ENCODE measurements at places on chromosomes 12 and 14.

DNA sequence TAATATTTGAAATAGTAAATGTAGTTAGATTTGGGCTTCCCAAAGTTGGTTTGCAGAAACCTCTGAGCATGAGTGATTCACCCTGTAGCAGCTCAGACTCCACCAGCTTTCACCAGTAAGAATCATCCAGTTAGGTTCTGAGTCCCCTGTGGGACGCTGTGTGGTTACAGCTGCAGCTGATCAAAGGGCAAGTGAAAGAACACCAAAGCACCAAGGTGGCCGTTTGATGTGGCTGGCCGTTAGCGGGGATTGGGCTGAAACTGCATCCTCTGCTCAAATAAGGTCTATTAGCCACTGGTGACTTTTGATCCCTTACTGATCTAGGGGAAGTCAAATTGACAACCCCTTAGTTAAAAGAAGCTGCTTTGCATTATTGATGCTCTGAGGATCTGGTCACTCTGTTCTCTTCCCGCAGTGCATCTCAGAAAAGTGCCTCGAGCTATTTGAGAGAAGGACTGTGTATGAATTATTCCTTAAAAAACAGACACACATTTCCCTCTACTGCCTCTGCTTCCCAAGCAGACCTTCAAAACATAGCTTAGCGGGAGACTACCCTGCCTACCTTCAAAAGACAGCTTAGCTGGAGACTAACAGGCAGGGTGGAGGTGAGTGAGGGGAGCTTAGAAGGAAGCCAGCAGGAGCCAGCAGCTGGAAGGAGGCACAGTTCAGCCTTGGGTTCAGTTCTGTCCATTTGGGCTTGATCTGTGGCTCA is 3.7 kb downstream of the ABHD12B start:
- no peak for DNase-seq

DNA sequence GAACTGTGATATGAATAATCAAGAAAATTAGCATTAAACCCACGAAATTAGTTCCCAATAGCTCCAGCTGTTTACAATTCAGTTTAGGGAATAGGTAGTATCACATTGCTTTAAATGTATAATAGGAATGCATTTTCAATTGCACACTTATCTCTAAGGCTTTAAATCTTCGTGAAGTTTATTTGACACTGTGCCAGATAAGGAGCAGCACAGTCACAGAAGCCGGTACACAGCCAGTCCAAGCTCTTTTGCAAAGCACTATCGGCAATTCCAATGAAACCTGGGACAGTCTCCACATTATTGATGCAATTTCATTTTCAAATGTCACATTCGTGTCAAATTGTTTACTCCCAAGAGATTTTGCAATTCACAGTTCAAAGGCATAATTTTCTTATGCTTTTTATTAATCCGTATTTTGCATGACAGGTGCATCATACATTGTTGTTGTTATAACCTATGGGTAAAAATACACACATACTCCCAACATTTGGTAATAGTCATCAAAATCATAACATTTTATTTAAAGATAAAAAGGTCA is 602.8 kb downstream of the RPS29 start:
- DNase-seq: no peak

- peak; percentile 41 for DNase-seq
Measured at GRCh38 chr12:26274441-26275312, 79.3 kb downstream of the SSPN start.

- DNase-seq: no peak
Measured at GRCh38 chr14:50061664-50062437, 54.5 kb downstream of the VCPKMT start.

- no peak for DNase-seq
Measured at GRCh38 chr12:72139411-72139810, 132.8 kb upstream of the TRHDE start.

- no peak for DNase-seq
Measured at GRCh38 chr14:93035585-93035916, 80.2 kb downstream of the ITPK1 start.

GRCh38 chr12:108298761-108299275 is 40.3 kb downstream of the CMKLR1 start:
- no peak for DNase-seq

DNA sequence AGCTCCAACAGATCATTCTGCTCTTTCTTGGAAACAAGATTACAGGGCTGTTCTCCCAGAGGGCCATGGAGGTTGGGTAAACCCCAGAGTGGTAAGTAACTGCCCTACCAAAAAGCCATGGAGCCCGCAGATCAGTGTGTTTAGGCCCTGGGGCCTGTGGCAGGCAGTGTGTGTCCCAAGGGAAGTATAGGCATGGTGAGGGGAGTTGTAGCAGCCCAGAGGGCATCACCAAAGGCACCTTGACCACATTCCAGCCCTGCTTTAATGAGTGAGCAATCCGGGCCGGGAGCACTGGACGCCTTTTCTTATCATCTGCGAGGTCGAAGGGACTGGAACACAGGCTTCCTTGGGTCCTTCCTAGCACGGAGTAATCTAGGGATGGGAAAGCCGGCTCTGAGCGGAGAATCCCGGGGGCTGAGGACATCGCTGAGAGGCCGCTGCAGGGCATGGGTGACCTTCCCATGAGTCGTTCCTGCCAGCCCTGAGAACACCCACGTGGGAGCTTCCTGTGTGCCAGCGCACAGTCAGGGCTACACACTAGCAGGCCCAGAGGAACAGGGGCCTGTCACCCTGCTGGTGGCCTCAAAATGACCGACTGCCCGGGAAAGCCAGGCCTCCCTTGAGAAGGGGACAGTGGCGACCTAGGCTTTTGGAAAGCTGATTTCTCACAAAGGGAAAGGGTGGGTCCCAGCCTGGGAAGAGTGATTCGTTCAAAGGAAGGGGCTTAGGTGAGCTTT is 91.3 kb downstream of the NINJ2 start:
- DNase-seq: no peak

DNA sequence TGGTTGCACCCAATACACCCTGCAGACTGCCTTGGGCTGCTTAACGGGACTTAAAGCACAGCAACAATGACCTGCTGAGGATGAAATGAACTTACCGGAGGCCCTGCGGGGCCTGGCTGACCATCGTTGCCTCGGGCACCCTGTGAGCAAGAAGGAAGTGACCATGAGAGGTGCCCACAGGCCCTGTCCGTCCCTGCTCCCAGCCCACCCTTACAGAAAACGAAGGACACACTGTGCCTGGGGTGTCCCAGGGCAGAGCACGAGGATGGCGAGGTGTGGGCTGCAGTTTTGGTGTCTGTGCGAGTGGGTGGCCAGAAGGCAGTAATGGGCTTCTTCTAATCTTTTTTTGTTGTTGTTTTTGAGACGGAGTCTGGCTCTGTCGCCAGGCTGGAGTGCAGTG is 14.6 kb downstream of the COL2A1 start:
- no peak for DNase-seq

GRCh38 chr12:124967016-124967739 is 21.8 kb downstream of the DHX37 start:
- no peak for DNase-seq

DNA sequence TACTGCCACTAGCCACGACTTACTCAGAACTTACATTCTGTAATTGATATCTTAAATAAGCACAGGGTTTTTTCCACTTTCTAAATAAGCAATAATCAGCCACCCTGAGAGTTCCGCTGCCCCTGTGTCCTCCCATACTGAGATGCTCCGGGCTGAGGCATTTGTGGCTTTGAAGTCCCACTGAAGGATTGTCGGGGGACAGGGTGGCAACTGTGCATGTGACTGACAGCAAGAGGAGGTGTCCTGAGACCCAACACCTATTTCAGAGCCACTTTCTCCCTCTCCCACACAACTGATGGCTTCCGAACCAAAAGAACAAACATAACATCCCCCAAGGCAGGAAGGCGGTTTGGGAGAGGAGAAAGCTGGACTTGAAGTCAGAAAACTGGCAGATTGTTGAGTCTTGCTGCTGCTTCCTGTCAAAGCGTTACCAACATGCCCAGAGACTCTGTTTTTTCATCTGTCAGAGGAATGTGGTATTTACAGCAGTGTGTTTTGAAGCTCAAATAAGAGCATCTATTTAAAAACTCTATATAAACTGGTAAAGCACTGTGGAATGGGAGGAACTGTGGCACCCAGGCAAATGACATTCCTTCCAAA is 157.9 kb upstream of the FKBP4 start:
- DNase-seq: no peak

GRCh38 chr14:100082723-100083122 is 17.5 kb downstream of the EVL start:
- no peak for DNase-seq

DNA sequence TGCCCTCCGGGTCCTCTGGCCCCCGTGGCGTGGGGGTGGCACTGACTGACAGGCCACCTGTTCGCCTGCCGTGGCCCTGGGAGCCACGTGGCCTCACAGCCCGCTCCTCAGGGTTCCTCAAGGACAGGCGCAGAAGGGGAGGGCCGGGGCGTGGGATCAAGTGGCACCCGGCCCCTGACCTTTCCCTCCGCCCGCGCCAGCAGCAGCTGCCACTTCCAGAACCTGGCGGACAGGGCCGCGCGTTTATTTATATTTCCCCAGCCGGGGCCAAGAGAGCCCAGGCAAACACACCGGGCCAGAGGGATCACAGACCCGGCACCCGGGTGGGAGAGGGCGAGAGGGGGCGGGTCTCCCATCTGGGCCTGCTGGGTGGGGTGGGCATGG is 92.6 kb downstream of the RFLNA start:
- no peak for DNase-seq

DNA sequence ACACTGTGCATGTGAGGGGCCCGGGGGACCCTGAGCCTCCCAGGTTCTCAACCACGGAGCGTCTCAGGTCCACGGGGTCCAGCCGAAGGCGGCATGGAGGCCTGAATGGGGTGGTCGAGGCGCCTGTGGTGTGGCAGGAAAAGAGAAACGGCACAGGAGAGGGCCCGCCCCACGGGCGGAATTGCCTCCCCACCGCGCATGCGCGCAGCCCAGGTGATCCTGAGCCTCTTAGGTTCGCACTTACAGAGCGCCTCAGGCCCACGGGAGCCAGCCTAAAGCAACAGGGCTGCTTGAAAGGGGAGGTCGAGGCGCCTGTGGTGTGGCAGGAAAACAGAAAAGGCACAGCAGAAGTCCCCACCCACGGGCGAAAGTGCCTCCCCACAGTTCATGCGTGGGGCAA is 311.0 kb downstream of the ALG10 start:
- DNase-seq: no peak

- DNase-seq: no peak
Measured at GRCh38 chr12:76916170-76916540, 37.3 kb upstream of the CSRP2 start.

DNA sequence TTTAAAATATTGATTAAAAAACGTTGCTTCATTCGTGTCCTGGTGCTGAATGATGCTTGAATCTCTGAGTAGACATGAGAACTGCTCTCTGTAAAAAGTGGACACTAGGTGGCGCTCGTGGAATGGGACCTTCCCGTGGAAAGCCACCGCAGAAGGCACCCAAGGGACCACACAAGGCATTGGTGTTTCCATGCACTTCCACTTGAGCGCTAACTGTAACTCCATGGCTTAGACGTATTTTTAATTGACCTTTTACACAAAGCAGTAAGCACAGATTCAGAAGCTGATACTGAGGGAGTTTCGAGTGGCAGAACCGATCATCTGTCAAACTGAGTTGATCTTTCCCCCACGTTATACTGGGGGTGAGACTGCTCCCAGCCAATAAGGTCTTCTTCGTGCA is 135.3 kb downstream of the PRKCH start:
- DNase-seq: no peak

DNA sequence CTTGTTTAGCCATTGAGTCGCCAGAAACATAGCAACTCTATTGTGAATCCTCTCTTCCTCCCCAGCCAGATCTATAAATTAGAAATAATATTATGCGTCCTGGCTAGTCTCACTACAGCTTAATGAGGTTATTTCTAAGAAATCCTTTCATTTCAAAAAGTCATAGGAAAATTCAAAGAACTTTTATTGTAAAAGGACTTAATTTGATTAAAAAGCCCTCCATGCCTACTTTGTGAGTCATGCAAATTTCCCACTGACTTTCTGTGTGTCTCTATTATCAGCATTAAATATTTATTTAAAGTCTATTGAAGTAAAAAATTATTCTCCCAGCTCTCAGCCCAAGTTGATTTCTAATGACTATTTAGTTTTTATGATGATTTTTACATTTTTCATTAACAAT is 160.7 kb downstream of the PHLDA1 start:
- no peak for DNase-seq

- no peak for DNase-seq
Measured at GRCh38 chr14:95961481-95961880, 77.7 kb upstream of the C14orf132 start.

GRCh38 chr14:70515811-70516210 is 19.0 kb downstream of the ADAM20 start:
- DNase-seq: no peak

DNA sequence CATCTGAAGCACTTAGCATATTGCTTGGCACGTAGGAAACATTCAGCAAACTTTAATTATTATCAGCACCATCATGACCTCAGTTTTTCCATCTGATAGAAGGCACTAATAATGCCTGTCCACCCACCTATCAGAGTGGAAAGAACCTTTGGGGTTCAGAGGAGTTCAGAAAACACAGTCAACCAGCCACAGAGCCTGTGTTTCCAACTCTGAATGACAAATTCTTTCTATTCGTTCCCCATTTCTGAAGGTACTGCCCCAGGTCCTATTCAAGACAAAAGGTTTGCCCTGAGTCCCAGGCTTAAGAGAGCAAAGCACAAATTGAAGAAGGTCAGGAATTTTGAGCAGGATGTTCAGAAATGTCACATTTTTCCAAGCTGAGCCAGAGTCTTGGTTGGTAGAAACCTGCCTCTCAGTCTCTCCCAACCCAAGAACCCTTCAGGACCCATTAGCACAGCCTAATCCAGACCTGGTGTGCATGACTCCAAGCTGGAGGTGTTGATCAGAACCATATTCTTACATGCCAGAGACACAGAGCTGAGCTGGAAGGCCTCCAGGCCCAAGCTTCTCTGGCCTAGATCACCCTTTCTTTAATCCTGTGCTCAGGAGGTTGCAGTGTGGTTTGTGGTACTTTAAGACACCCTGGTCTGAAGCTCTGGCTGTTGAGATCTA is 114.4 kb downstream of the TBX5 start:
- DNase-seq: no peak

GRCh38 chr12:59041241-59042121 is 121.2 kb upstream of the LRIG3 start:
- no peak for DNase-seq

- DNase-seq: no peak
Measured at GRCh38 chr14:34502001-34502400, 37.5 kb downstream of the EAPP start.

DNA sequence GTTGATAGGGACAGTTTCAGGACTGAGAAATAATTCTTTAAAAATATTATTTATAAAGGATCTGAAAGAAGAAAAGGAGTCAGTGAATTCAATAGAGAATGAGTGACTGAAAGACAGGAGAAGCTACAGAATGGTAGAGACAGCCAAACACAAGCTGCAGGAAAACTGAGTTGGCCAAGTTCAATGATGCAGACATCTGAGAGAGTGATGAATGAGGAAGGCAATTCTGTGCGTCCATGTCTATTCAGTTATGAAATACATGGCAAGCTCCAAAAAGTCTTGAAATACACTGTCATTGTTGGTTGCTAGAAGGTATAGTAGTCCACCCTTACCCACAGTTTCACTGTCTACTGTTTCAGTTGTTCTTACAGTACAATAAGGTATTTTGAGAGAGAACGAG is 6.8 kb downstream of the LRRC74A start:
- DNase-seq: no peak
